ENCODE measurements at places on chromosomes 12 and 14. TPM values are rescaled to one million over a fixed set of nuclear protein-coding genes. Genes with fewer than 3 reads are reported as not detected.
A peak's percentile ranks its signal among the peaks of the same experiment; 100 is the strongest.

Gene WBP11
- 57.4 TPM for polyA plus RNA-seq

DNA sequence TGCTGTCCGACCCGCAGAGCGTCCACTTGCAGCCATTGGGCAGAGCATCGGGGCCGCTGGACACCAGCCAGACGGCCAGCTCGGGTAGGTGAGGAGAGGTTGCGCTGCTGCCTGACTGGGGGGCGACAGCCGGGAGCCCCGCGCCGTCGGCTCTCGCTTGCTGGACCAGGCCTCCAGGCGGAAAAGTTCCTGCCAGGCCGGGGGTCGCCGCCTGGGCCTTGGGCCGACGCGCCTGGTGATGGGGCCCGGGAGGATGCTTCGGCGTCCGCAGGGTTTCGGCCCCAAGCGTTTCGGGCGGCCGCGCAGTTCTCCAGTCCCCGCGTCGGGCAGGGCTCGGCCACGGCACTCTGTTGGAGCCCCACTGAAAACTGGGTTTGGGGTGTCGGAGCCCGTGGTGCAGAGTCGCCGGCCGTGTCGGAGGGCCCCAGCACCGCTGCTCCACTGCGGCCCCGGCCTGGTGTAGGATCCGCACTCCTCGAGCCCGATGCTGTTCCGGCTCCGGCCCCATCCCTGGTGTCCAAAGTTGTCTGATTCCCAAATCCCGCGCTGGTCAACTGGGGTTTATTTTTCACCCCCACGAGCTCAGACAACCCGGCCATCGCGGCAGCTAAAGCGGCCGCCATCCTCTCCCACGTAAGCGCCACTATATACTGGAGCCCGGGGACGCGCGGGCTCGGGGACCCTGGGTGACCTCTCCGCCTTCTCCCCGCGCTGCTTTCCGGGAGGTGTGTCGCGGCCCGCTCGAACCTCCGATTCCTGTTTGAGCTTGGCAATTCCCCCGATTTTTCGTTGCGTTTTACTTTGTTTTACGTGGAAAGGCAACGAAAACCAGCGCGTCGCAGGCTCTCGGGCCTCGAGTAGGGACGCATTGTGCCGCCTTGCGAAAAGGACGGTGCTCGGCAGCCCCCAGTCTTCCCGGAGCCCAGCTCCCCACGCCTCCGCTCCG is 872 bp downstream of the VSX2 start:
- peak; percentile 32 for DNase-seq

- no peak for DNase-seq
Measured at GRCh38 chr12:24256684-24257083, 307.2 kb upstream of the SOX5 start.

Gene SPIC
- not detected for polyA plus RNA-seq

All from hindlimb muscle (tissue), 1 donor.